ENCODE measurements at places on chromosomes 6 and 20. TPM values are rescaled to one million over a fixed set of nuclear protein-coding genes. Genes with fewer than 3 reads are reported as not detected.

DNA sequence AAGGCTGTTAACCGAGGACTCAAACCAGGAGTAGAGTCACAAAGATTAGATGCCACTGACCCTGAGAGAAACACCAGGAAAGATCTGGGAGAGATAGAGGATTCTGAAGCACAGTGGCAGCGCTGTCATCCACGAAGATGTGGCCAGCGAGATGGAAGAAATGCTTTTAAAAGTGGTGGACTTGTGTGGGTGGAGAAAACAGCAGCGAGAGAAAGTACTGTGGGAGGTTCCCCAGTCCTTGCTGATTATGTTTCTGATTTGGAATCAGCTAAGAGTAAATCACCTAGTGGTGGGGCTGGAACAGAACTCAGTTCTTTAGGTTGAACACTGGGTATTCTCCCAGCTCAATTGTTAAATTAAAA lies 435 bp upstream of the ZNF322 start:
- no peak for DNase-seq

DNA sequence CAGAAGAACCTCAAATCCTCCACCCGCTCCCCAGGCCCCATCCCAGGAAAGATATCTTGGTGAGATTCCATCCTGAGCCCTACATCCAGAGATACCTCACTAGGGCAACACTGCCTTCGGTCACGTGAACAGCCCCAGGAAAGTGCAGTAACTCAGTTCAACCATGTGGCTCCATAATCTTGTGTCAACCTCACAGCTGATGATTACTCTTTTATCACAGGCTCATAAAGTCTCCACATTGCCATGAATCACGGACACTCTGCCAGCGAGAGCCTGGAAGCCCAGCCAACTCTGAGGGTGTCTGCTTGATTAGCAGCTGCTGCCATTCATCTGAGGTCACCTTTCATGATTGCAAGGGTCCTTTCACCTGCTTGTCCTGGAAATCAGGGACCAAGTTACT lies 175.8 kb upstream of the LRFN2 start:
- DNase-seq: no peak

DNA sequence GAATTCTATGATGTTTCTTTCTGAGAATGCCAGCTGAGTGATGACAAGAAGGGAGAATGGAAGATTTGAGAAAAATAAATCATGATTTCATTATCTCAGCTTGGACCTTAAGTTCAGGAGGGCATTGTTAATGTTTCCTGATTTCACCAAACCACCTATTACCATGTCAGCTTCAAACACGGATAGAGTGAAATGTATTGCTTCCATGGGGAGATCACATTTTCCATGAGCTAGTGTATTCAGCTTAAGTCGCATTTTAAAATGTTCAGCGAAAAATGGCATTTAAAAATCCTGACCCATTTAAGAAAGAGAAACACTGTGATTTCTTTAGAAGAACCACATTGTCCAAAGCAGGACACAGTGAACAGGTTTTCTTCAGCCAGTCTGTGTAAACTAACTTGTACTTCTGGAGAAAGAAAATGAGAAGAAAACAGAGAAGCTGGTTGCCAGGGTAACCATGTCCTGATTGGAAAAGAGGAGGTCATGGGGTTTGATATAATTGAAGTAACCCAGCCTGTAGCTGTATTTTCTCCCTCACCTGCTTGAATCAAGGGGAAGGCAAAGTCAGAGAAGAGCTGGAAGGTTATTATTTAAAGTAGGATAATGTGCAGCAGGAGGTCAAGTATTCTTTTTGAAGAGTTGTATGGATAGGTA lies 684.1 kb upstream of the NRSN1 start:
- DNase-seq: no peak

GRCh38 chr6:92109956-92110355 lies 1309.4 kb downstream of the EPHA7 start:
- no peak for DNase-seq

- no peak for DNase-seq
Measured at GRCh38 chr6:134299236-134299635, 18.7 kb downstream of the SGK1 start.

- DNase-seq: no peak
Measured at GRCh38 chr20:14220986-14221385, 116.4 kb downstream of the FLRT3 start.

DNA sequence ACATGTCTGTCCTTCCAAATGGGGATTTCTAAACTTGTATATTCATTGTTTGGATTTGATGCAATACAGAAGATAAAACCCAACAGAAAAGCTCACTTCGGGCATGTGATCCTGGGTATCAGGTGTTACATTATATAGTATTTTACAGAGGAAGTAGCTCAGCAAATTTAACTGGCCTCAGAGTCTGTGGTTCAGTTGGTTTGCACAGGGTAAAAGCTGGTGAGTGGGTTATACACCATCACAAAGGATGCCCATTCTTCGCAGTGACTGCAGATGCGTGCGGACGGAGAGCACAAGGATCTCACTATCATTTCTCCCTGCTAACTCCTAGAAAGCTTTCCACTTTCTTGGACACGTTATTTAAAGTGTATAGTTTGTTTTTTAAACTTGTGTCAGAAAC lies 236.7 kb downstream of the TMEM242 start:
- DNase-seq: no peak

DNA sequence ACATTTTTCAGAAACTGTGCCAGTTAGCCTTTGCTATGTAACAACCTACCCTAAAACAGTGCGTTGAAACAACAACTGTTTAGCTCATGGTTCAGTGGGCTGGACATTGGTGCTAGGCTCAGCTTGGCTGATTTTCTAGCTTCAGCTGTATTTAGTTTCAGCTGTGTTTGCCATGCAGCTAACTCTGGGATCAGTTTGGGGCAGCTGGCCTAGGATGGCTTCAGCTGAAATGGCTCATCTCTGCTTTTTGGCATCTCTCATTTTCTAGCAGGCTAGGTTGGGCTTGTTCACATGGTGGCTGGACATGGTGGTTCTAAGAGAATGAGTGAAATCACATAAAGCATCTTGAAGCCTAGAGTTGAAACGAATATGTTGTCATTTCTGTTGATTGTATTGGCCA lies 464.2 kb downstream of the QKI start:
- DNase-seq: no peak

GRCh38 chr20:59577037-59577808 lies 27.1 kb upstream of the PHACTR3 start:
- DNase-seq: no peak

DNA sequence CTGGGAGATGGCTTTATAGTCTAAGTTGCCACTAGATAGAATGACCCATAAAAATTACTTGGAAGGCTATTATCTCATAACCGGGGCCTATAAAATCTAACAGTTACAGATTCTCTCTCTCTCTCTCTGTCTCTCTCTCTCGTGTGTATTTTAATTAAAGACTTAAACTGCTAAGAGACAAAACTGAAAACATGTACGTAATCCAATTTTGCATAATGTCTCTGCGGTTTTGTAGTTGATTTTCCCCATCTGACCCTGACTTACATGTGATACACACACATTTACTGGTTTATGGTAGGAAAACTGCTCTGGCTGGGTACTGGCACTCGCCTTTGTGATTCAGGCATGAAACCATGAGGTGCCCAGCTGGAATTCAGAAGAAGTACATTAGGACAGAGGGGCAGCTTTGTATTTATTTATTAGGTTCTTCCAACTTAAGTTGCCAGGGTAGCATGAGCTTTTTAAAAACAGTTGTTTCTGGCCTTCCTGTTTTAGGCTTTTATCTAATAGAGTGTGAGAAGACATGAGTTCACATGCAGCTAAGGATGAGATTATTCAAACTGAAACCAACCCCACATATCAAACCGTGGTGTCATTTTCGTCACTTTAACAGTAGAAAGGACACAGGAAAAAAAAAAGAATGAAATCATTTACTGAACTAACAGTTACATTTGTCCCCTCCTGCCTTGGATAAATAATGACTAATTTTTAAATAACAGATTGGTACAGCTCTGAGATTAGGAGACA lies 182.5 kb downstream of the GMPR start:
- no peak for DNase-seq

DNA sequence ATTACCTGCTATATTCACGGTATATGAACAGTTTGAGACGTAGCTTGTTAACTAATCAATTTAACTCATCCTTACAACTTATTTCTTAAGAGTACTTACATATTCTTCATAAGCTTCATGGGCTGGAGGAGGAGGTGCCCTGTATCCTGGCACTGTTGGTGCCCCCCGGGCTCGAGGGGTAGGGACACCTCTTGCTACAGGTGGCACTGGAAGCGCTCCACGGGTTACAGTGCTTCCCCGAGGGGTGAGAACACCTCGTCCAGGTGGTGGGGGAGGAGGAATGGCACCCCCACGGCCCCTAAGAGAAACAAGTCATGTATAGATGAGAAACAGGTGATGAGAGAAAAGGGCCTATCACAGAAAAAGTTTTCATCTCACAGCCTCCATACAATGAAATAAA lies 391.5 kb downstream of the KHDRBS2 start:
- DNase-seq: no peak

- DNase-seq: no peak
Measured at GRCh38 chr20:19251958-19252357, 39.5 kb downstream of the SLC24A3 start.

GRCh38 chr6:57261926-57262325 lies 39.8 kb upstream of the RAB23 start:
- DNase-seq: no peak

GRCh38 chr6:128558021-128558420 lies 37.6 kb upstream of the PTPRK start:
- no peak for DNase-seq

GRCh38 chr6:72418495-72418894 lies 203.4 kb upstream of the KCNQ5 start:
- no peak for DNase-seq

DNA sequence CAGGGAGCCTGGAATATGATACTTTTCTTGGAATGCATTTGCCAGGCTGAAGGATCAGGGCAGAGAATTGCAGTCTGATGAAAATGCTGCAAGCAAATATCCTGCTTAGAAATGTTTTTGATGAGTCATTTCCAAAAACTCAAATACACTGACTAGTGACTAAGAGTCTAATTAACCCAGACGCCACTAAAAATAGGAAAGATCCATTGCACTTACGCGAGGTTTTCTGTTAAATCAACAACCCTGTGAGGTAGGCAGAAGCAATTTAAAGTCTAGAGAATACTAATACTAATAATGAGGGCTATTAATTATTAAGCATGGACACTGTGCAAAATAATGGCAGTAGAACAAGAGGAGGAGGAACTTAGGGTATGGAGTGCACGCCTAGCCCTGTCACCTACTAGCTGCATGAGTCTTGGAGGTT lies 130.1 kb upstream of the DOK5 start:
- no peak for DNase-seq

GRCh38 chr6:25898289-25898977 lies 24.4 kb upstream of the SLC17A3 start:
- DNase-seq: no peak

DNA sequence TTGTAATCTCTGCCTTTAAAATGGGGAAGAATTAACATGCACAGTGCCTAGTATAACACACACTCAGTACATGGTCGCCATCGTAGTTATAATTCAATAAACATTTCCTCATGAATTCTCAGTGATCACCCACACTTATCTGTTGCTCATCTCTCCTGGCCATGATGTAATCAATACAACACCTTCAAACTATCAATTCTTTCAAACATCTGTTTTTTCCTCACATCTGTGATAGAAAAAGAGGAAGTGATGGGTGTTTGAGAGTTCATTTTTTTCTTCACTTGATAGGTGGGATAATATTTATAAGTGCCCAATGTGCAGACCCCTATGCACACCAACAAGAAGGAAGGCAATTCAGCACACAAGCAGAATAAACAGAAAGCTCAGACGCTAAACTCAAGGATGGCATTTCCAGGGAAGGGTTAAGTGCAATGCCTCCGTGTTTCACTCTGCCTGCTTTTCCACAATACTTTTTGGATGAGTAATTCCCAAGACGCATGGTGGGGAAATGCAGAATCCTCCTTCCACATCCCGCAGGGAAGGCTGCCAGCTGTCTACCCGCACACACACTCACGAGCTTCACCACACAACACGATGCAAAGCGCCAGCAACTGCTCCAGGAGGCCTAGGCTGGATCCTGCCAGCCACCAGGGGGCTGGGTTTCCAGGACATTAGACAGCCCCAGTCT lies 100.3 kb downstream of the GMPR start:
- DNase-seq: no peak

DNA sequence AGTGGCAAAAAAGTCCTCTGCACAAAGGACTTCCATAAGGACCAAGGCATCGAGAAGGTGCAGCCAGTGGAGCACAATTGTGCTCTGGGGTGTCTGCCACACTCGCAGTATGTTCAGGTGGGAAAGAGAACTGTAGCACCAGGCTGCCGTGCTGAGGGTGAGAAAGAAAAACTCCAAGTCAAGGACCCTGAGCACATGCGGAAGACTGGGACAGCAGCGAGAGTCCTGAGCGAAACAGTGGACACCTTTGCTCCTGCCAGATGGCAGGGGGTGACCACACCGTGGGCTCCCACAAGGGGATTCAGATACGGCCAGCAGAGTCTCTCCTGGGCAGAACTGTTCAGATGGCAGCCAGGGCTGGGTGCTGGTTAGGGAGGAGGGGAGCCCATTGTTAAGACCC lies 73.6 kb downstream of the POPDC3 start:
- DNase-seq: no peak

GRCh38 chr6:23003671-23004467 lies 434.5 kb downstream of the HDGFL1 start:
- DNase-seq: no peak

GRCh38 chr6:137903933-137904821 lies 37.1 kb downstream of the TNFAIP3 start:
- DNase-seq: no peak

DNA sequence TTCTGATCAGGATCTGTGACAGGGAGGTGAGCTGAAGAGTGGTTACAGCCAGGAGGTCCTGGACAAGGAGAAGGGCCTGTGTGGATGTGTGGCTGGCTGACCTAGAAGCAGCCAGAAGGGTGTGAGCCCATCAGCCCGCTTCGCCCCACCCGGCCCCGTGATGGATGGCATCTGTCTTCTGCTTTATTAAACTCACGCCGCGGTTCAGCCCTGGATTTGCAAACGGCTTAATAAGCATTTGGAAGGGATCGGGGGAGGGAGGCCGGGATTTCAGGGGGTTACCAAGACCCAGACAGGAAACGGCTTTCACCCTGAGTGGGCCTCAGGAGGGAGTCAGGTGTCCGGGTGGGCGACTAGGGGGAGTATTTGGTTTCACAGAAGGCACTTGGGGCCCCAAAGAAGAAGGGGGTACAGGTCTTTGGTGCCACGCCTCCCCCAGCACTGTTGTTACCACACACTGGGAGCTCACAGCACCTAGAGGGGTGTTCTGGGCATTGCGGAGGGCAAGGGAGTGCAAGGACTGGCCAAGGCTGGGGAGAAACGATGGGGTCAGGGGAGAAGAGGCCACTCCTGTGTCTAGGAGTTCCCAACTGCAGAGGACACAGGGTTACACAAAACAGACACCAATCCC lies 53.8 kb upstream of the FOXP4 start:
- no peak for DNase-seq

GRCh38 chr6:84536885-84537638 lies 227.3 kb downstream of the TBX18 start:
- no peak for DNase-seq

The LY6G6D gene
- total RNA-seq: not detected

The GMDS gene
- 15.6 TPM for total RNA-seq

The BACH2 gene
- 1.9 TPM for total RNA-seq

The HMGCLL1 gene
- 0.93 TPM for total RNA-seq

The FAM162B gene
- total RNA-seq: 1.0 TPM

The PBOV1 gene
- not detected for total RNA-seq

The DZANK1 gene
- 0.28 TPM for total RNA-seq

The LHFPL5 gene
- not detected for total RNA-seq

The SPATA25 gene
- 7.6 TPM for total RNA-seq

The TSBP1 gene
- not detected for total RNA-seq

The C6orf120 gene
- 29.7 TPM for total RNA-seq

The FOXA2 gene
- 10.6 TPM for total RNA-seq

The THEMIS gene
- 0.59 TPM for total RNA-seq

The RIMS4 gene
- total RNA-seq: not detected

The WFDC12 gene
- not detected for total RNA-seq
